Effector memory CD8-positive, alpha-beta T cell (primary cell): ENCODE measurements at places on chromosomes 6 and 20.

DNA sequence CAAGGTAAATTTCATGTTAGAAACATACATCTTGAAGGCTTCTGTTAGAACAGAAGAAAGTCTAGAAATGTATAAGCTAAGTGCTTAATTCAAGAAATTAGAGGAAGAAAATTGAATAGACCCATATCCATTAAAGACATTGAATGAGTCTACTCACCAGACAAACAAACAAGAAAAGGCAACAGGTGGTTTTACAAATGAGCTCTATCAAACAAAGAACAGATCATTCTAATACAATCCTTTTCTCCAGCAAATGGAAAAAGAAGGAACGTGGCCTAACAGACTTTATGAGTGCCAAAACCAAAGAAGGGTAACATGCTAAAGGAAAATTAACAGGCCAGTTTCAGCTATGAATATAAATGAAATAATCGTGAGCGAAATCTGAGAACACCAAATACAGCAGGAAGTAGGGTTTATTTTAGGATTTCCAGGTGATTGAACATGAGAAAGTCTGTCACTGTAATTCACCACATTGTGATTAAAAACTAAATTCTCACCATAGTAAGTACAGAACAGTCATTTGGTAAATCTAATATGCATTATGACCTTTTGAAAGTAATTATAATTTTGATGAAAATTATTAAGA, 22.6 kb downstream of the MTHFD1L start:
- peaks cover 16% of the 10 kb centered on the region for H3K36me3 ChIP-seq
- no peak for DNase-seq
- no peak overlapping the region for H3K4me3 ChIP-seq

- no peak for DNase-seq
- H3K36me3 ChIP-seq, result no peaks in the 10 kb centered on the region
- H3K4me3 ChIP-seq, result no peak overlapping the region
- H3K4me1 ChIP-seq, result no peaks in the 10 kb centered on the region
- H3K27ac ChIP-seq, result no peak overlapping the region
- peaks cover under 1% of the 10 kb centered on the region for H3K27me3 ChIP-seq
Measured at GRCh38 chr6:127404133-127404532, 55.1 kb downstream of the KIAA0408 start.

DNA sequence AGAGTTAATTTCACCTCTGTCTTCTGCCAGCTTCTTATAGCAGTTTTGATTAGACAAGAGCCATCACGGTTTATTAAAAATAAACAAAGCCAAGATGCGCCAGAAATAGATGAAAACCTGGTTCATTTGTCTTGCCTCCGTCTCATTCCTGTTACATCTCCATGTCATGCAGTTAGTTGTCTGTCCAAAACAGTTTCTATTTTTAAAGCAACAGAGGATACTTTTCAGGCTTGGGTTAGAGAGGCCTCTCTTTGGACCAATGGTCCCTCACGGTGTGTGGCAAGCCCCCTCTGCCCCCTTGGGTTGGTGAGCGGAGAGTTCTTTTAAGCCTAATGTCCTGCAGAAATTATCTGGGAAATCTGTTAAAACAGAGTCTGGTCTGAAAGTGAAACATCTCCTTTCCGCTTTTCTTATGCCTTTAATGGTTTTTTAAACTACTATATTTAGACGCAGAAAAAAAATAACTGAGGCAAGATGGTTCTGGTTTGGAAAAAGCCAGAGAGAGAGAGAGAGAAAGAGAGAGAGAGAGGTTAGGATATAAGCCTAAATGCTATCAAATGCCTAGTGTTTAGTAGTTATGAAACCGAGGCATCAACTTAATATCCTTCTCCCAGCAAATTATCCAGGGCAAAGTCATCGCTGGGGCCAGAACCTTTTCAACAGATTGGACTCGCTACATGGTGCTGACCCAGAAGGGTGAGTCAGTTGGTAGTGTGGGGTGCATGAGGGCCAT, 64.5 kb downstream of the ZDHHC14 start:
- no peaks in the 10 kb centered on the region for H3K36me3 ChIP-seq
- no peak for DNase-seq
- H3K27me3 ChIP-seq, result no peaks in the 10 kb centered on the region
- H3K4me3 ChIP-seq, result no peak overlapping the region

- no peak overlapping the region for H3K4me3 ChIP-seq
- H3K27me3 ChIP-seq, result no peaks in the 10 kb centered on the region
- DNase-seq, result no peak
- H3K4me1 ChIP-seq, result no peaks in the 10 kb centered on the region
- H3K27ac ChIP-seq, result no peak overlapping the region
Measured at GRCh38 chr20:15185322-15185721, 847.9 kb upstream of the FLRT3 start.

DNA sequence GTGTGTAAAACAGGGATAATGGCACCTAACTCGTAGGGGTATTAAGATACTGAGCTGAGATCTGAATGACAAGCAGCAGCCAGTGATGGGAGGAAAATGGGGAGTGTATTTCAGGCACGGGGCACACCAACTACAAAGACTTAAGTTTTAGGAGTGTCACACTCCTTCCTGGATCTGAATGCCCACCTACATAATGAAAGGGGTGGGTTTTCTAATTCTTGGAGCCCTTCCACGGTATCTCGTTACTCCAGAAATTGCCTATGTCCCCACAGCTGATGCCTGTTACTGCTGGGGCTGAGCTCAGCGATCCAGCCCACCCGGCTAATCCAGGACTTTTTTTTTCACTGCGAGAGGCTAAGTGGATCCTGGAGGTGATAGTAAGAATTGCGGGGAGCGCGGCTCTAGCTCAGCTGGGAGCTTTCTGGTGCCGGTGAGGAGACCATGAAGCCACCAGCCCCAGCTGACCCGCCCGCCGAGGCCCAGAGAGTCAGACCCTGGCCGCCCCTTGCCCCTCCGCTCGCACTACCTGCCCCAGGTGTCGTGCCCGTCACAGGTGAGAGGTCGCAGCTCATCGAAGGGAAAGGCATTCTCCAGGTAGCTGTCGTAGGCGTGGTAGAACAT, 727 bp downstream of the EDEM2 start:
- no peak for DNase-seq
- H3K36me3 ChIP-seq, result peaks cover 31% of the 10 kb centered on the region
- no peaks in the 10 kb centered on the region for H3K27me3 ChIP-seq
- peak overlapping the region; percentile 97 for H3K27ac ChIP-seq
- peak overlapping the region; percentile 95 for H3K4me3 ChIP-seq
- H3K4me1 ChIP-seq, result peaks cover 27% of the 10 kb centered on the region

- no peaks in the 10 kb centered on the region for H3K36me3 ChIP-seq
- DNase-seq, result no peak
- H3K4me3 ChIP-seq, result no peak overlapping the region
Measured at GRCh38 chr6:94548201-94548600, 1029.1 kb upstream of the MANEA start.

DNA sequence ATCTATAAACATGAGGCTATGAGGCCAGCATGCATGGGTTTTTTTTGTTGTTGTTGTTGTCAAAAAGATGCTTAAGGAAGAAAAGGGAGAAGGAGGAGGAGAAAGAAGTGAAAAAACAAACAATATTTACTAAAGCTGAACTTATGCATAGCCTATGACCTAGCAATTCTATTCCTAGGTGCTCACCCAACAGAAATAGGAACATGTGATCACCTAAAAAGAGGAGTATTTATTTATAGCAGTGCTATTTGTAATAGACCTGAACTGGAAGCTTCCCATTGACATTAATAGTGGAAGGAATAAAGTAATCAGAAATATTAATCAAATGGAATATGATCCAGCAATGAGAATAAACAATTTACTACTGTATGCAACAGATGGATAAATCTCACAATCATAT, 156.5 kb upstream of the OLIG3 start:
- DNase-seq, result no peak
- peaks cover 33% of the 10 kb centered on the region for H3K27me3 ChIP-seq
- H3K36me3 ChIP-seq, result no peaks in the 10 kb centered on the region
- H3K4me3 ChIP-seq, result no peak overlapping the region
- no peak overlapping the region for H3K27ac ChIP-seq

DNA sequence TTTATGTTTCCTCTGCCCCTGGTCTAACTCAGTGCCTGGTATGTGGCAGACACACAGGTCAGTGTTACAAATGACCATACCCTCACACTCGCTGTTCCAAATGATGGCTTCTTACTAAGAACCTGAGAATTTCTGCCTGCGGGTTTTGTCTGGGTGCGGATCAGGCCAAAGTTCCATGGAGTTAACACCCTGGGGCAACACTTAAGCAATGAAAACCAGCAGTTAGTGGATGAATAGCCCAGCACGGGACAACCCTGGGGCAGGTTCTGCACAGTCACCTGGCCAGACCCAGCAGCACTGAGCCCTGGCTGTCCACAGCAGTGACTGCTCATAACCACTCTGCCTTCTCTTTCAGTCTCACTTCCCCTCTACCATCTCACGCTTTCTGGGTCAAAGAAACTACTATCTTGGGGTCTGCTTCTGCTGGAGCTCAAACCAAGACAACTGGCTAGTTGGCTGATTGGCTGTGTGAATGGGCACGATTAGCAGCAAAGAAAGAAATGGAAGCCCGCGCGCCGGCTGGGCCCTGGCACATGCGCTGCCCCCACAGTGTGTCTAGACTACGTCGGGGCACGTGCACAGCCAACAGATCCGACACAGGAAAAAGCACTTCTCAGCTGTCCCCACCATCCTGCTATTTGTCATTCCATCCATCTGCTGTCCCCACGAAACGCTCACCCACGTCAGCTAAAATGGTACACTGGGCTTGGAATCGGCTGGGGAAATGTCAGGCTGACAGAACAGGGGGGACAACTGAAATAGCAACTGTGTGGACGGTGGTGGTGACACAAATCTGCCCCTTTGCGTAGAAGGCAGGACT, 36.6 kb downstream of the MGME1 start:
- DNase-seq, result no peak
- no peak overlapping the region for H3K4me3 ChIP-seq
- H3K27ac ChIP-seq, result no peak overlapping the region
- H3K27me3 ChIP-seq, result peaks cover 9% of the 10 kb centered on the region
- no peaks in the 10 kb centered on the region for H3K4me1 ChIP-seq
- no peaks in the 10 kb centered on the region for H3K36me3 ChIP-seq

DNA sequence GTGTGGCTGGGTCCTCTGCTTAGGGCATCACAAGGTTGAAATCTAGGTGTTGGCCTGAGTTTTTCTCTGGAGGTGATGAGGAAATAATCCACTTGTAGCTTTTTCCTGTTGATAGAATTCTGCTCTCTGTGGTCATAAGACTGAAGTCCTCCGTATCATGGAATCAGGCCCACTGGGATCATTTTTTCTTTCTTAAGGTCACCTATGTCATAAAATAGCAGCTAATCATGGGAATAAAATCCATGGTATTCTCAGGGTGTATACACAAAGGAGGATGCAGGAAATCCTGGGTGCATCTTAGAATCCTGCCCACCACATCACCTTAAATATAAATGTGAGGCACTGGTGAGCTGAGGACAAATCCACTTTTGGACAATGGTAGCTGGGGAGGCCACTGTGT, 72.7 kb downstream of the PRDM1 start:
- peaks cover 14% of the 10 kb centered on the region for H3K4me1 ChIP-seq
- peaks cover 5% of the 10 kb centered on the region for H3K36me3 ChIP-seq
- H3K27me3 ChIP-seq, result no peaks in the 10 kb centered on the region
- no peak overlapping the region for H3K27ac ChIP-seq
- DNase-seq, result no peak
- no peak overlapping the region for H3K4me3 ChIP-seq

- peak overlapping the region; percentile 93 for H3K4me3 ChIP-seq
- H3K36me3 ChIP-seq, result peaks cover 42% of the 10 kb centered on the region
- peak overlapping the region; percentile 93 for H3K27ac ChIP-seq
- no peak for DNase-seq
- peaks cover 49% of the 10 kb centered on the region for H3K4me1 ChIP-seq
- H3K27me3 ChIP-seq, result no peaks in the 10 kb centered on the region
Measured at GRCh38 chr6:26031151-26031594, 56.1 kb upstream of the HFE start.

DNA sequence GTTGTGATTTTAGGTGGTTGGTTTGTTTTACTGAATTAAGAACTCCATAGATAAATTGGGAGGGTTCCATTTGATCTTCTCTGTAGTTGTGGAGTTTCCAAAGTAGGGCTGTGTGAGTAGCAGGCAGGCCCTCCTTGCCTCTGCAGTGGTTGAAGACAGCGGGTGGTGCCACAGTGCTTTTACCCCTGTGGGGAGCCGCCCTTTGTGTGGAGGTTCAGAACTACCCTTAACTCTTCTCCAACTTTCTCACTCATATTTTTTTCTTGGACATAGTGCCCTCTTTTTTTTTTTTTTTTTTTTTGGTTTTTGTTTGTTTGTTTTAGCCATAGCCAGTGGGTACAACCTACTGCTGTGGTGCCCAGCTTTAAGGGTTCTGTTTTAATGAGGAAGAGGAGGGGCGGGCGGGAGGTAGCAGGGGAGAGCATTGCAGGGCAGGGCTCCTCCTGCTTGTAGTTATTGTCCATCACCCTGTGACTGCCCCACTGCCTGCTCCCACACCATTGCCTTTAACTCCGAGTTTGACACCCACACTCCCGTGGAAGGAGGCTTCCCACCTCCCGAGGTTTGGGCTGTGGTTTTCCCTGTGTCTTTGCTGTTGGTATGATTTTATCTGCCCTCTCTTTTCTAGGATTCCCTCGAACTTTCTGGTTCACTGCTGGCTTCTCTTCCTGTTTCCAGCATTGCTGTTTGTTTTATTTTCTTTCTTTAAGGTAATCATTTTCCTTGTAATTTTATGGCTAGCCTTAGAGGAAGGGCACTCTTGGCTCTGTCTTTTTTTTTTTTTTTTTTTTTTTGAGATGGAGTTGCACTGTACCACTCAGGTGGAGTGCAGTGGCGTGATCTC, 50.7 kb downstream of the TIAM2 start:
- H3K27ac ChIP-seq, result no peak overlapping the region
- peaks cover 8% of the 10 kb centered on the region for H3K4me1 ChIP-seq
- H3K27me3 ChIP-seq, result no peaks in the 10 kb centered on the region
- H3K36me3 ChIP-seq, result no peaks in the 10 kb centered on the region
- H3K4me3 ChIP-seq, result no peak overlapping the region
- DNase-seq, result no peak

- H3K4me1 ChIP-seq, result peaks cover 4% of the 10 kb centered on the region
- no peak overlapping the region for H3K4me3 ChIP-seq
- no peak for DNase-seq
Measured at GRCh38 chr20:32010666-32011065, 428 bp downstream of the CCM2L start.

DNA sequence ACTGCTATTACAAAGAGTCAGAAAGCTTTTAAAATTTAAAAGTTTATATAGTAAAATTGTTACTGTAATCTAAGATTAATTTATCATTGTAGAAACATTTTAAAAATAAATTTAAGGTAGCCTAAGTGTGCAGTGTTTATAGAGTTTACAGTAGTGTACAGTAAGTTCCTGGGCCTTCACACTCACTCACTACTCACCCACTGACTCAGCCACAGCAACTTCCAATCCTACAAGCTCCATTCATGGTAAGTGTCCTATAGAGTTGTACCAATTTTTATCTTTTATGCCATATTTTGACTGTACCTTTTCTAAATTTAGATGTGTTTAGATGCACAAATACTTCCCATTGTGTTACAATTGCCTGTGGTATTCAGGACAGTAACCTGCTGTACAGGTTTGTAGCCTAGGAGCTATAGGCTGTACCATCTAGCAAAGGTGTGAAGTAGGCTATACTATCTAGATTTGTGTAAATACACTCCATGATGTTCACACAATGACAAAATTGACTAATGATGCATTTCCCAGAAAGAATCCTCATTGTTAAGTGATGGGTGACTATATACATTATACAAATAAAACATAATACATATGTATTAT, 10.2 kb upstream of the TMEM170B start:
- no peak overlapping the region for H3K4me3 ChIP-seq
- H3K27me3 ChIP-seq, result peaks cover 18% of the 10 kb centered on the region
- no peaks in the 10 kb centered on the region for H3K4me1 ChIP-seq
- H3K27ac ChIP-seq, result no peak overlapping the region
